ENCODE measurements at places on chromosomes 5 and 9.

DNA sequence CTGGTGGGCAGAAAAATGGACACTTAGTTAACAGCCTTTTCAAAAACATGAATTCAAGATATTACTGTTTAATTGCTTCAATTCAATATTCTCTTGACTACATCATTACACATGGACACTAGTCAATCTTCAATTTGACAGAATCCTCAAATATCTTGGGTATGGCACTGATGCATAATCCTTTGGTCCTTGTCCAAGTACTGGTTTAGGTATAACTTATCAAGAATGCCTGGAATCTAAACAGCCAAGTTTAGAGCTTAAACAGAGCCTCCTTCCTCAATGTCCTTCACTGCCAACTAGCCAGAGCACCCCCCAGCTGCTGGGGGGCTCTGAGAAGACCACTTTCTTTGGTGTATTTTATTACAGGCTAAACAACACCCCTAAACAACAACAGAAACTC is 61.6 kb upstream of the ERCC6L2 start:
- DNase-seq, result no peak

DNA sequence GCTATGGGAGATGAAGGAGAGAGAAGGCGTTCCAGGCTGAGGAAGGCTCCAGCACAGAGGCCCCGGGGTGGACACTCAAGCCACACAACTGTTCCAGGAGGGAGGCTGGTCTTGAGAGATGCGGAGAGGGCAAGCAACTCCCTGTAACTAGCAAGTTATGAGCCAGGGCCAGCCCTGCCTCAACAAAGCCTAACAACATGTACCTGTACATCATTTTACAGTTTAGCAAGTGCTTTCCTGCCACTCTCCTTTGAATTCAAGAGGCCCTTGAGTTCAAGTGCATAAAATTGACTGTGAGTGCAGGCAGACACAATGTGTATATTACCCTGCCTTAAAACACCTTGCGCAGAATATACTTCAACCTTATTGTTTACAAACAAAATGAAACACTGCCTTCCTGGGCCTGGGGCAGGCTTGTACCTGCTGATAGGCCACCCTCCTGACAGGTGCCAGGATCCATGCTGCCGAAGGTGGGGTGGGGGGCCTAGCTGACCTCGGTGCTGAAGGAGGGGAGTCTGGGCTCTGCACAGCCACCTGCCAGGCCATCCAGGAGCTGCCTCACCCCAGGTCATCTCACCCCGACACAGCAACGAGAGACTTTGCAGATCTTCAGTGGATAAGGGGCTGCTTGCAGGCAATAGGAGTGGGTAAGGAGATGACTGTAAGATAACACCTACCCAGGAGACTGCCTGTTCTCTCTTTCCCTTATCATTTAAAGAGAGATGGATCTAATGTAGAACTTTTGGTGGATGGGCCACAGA is 80.0 kb downstream of the PPARGC1B start:
- DNase-seq, result no peak

GRCh38 chr9:131562032-131562959 is 17.0 kb downstream of the PRRT1B start:
- no peak for DNase-seq

DNA sequence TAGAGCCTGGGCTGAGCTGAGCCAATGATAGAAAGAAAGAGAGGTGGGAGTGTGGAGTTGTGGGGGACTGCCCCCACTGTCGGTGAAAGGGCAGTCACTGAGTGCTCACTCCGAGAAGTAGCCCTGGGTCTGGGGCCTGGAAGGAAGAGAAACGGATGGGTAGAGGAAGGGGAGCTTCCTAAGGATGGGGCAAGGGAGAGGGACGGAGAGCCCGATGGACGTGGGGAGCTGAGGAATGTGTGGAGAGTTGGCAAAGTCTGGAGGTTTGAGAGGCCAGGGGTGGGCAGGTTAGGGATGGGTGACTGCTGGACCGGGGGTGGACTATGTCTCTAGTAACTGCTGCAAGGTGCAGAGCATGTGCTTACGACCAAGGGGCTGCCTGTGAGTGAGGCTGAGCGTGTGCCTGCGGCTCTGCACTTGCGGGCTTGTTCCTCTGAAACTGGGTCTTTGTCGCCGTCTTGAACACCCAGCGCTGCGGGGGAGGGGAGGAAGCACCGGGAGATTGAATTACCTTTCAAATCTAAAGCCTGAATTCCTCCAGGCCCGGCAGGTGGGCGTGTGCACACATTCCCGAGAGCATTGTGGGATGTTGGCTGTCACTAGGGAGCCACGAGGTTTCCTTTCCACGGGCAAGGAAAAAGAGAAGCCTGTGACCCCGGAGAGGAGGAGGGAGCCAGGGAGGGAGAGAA is 76.4 kb upstream of the ARAP3 start:
- DNase-seq, result no peak

GRCh38 chr9:20618361-20618802 is 3.9 kb downstream of the MLLT3 start:
- DNase-seq, result no peak

- no peak for DNase-seq
Observed at GRCh38 chr5:127330116-127330515, 39.5 kb downstream of the MEGF10 start.

DNA sequence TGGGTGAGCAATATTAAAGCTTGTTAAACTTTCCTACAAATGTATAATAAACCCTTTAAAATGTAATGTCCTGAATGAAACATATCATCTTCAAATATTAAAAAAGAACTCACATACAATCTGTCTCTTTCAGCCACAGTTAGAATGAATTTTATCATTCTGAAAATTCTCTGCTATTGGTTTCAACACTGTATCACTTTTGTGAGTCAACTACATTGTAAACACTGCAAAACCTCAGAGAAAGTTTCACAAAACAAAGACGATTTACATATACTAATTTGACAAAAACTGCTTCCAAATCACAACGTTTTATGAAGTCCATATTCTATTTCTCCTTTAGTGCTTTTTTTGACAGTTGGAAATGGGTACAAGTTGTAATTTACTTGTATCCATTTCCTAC is 1032.0 kb upstream of the DMAC1 start:
- DNase-seq, result no peak

DNA sequence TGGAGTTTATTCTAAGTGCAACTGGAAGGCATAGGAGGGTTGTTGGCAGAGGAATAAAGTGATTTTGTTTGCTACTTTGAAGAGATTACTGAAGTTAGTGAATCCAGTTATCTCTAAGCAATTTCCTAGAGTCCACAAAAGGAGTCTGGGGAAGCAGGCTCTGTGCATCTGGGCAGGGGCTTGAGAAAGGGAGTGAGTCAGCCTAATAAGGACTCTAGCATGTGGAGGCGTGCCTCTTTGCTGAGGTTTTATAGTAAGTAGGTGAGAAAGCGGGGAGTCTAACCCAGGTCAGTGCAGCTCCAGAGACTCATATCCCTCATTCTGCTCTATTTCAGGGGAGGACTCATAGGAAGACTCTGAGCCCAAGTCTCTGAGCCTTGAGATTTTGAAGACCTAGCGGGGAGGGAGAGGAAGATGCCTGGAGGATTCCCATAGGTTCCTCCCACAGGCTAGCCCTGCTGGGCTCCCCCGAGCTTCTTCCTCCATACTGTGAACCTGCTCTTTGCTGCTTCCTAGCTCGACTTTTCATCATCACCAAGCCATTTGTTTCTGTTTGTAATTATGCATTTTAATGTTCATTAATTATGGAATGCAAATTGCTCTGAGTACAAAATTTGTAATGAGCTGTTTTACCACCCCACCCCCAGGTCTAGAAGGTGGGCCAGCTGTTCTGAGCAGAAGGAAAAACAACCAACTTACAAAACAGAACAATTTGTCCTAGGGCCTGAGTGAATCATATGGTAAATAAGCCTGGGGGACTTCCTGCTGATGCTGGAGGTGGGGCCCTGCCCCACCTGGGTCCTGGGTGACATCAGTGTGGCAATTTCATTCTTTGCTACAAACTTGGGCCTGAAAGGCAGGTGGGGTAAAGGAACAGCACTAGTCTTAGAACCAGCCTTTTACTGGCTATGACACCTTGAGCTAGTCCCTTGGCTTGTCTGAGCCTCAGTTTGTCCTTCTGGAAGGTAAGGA is 150.2 kb downstream of the TRIM32 start:
- no peak for DNase-seq

DNA sequence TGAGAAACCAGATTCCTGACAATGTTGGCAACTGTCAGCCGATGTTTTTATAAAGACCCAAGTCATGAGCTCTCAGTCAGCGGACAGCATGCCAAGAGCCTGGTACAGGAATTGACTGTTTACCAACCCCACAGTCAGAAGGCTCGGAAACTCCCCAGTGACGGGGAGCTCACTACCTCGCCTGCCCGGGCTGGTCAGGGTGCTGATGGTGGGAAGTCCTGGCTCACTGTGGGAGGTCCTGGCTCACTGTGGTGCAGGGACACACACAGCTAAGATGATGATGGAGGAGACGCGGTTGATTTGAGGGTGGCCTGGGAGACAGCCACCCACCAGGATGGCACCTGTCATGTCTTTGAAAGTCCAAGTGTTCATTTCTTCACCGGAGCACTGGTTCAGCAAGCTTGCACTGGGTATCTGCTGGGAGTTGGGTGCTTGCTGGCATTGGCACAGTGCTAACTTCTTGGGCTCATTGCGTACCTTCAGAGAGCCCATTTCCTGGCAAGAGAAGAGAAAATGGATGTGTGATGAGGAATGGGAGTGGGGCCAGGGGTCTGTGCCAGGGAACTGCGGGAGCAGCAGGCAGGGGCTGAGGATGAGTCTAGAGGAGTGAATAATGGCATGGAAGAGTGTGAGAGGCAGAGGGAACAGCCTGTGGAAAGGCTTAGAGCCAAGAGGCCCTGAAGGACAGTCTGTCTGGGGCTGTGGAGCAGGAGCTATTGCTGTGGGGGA is 15.3 kb downstream of the ASS1 start:
- DNase-seq, result no peak
